ENCODE measurements at places on chromosomes 13 and 19.
A peak's percentile ranks its signal among the peaks of the same experiment; 100 is the strongest.

GRCh38 chr19:56866538-56866937 lies 26.0 kb upstream of the PEG3 start:
- DNase-seq, result no peak

GRCh38 chr19:41915776-41916414 lies 12.4 kb downstream of the ERFL start:
- DNase-seq, result no peak

- no peak for DNase-seq
Observed at GRCh38 chr19:7482584-7483439, 6.0 kb downstream of the PEX11G start.

DNA sequence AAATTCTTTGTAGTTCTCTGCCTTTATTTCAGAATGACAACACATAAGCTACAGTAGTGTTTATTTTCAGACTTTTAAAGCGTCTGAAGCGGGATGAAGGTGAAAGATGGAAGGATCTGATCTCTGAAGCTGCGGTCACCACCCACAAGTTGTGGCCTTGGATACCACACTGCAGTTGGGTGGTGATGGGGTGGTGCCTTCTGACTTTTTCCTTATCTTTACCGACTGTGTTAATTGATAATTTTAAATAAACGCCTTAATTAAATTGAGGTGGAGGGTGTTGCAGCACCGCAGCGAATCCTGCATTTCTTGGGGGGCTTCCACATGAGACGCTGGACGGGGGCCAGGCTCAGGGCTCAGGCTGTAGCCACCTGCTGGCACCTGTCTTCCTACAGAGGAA lies 1.3 kb downstream of the TFDP1 start:
- DNase-seq, result no peak

GRCh38 chr19:20423381-20424197 lies 142.0 kb downstream of the ZNF737 start:
- DNase-seq, result peak; percentile 40

- DNase-seq, result no peak
Observed at GRCh38 chr13:97388373-97388772, 45.6 kb upstream of the RAP2A start.

DNA sequence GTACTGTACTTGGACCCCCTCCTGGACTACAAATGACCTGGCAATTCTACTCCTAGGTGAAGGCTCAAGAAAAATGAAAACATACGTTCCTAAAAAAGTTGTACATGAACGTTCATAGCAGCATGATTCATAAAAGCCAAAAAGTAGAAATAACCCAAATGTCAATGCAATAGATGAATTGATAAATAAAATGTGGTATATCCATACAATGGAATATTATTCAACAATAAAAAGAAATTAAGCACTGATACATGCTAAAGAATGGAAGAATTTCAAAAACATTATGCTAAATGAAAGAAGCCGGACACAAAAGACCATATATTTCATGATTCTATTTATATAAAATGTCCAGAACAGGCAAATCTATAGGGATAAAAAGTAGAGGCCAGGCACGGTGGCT lies 9.5 kb downstream of the ZNF432 start:
- DNase-seq, result no peak

GRCh38 chr13:54750521-54750920 lies 1721.9 kb downstream of the OLFM4 start:
- DNase-seq, result no peak

GRCh38 chr13:33310245-33311038 lies 24.9 kb upstream of the STARD13 start:
- DNase-seq, result no peak

DNA sequence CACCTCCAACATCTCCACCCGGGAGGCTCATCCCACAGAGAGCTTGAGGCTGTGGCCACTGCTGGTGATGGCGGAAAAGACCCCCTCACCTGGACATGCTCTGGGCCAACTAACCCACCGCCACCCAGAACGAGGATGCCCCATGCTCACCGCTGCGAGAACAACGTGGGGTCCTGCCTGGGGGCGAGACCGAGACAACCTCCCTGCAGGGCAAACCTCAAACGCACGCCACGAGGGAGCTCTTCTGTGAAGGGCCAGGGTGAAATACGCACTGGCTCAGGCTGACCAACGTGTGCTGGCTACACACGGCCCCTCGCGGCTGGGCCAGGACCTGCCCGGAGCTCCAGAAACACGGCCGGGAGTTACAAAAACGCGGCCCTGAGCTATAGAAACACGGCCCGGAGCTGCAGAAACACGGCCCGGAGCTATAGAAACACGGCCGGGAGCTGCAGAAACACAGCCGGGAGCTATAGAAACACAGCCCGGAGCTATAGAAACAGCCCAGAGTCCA lies 19.0 kb upstream of the PLPP2 start:
- DNase-seq, result no peak

Measured in central memory CD4-positive, alpha-beta T cell (primary cell).